Renal cortical epithelial cell (primary cell): ENCODE measurements at places on chromosomes 5 and 9.
A peak's percentile ranks its signal among the peaks of the same experiment; 100 is the strongest.

- DNase-seq = no peak
Measured at GRCh38 chr5:170333161-170333910, 35.8 kb upstream of the LCP2 start.

DNA sequence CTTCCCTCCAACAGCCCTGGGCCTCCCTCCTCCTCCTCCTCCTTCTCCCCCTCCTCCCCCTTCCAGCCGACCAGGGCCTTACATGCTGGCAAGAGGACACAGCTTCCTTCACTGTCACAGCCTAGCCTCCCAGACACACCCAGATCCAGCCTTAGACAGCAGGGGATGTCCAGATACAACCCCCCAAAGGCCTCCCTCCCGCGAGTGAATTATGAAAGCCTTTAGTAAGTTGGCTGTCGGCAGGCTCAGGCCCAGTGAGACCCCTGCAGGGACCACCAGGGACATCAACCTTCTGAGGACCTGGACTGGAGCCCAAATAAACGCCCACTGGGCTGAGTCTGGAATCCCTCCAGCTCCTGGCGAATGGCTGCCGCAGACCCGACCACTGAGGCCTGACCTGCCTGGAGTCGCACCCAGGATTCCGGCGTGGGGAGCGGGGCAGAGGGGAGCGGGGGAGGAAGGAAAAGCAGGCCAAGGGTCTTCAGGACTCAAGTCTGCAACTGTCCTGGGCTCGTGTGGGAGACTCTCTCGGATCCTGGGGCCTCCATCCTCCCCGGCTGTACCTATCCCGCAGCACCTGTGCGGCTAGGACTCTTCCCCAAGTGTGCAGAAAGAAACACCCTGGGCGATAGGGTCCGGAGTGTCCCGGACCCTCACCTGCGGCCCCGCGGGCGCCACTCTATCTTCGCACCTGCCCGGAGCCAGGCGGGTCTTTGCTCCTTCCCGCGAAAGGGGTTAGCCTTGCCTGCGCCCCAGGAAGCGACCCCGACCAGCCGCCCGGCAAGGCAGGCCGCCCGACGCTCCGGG lies 705 bp downstream of the SEPTIN8 start:
- no peak for DNase-seq

DNA sequence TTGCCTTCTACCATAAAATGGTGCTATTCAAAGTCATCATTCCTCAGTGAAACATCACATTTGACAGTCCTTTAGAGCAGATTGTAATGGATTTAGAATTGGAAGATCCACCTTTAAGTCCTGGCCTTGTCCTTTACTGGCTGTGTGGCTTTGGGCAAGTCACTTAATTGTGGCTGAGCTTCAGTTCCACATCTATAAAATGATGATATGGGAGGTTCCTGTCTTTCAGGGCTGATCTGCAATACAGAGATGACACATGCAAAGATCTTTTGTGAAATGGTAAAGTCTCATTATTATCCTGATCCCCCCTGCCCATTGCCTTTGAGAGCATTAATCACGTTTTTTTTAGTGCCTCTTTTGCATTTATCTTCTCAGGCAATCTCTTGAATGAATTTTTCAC lies 58.2 kb downstream of the ZFAND5 start:
- no peak for DNase-seq

DNA sequence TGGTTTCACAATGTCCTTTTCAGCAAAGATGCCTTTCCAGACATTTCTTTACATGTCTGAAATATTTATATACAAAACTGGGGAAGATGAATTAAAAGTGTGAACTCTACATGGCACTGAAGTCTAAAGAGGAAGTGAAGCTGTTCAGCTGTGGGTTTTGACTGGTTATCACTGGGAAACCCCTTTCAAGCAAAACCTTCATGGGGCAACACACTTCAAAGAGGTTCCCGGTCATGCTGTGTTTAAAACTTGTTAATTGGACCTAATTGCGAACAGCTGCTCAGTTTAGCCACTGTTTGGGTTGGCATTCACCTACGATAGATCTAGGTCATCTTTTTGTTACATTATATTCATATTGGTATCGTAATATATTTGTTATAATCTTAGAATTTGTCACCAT lies 20.0 kb upstream of the GDNF start:
- DNase-seq = no peak

DNA sequence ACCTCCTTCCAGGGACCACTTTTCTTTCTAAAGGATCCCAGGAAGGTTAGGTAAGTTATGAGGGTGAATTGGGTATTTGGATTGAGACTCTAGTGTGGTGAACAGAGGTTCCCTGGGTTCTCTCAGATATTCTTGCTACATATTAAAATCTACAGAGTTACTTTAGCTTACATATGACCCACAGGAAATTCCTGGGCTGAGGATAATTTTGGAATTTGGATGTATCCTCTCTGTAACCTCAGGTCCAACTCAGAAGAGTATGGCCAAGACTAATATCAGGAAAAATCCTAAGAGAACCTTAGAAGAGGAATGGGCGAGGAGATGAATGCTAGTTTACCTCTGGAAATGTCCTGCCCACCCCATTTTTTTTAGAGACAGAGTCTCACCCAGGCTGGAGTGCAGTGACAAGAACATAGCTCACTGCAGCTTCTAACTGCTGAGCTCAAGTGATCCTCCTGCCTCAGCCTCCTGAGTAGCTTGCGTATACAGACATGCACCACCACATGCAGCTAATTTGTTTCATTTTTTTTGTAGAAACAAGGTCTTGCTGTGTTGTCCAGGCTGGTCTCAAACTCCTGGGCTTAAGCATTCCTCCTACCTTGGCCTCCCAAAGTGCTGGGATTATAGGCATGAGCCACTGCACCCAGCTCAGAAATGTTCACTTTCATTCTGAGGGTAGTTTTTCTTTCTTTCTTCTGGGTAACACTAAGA lies 196.4 kb downstream of the ARHGEF28 start:
- no peak for DNase-seq

- no peak for DNase-seq
Measured at GRCh38 chr5:109649318-109649717, 40.4 kb upstream of the MAN2A1 start.

DNA sequence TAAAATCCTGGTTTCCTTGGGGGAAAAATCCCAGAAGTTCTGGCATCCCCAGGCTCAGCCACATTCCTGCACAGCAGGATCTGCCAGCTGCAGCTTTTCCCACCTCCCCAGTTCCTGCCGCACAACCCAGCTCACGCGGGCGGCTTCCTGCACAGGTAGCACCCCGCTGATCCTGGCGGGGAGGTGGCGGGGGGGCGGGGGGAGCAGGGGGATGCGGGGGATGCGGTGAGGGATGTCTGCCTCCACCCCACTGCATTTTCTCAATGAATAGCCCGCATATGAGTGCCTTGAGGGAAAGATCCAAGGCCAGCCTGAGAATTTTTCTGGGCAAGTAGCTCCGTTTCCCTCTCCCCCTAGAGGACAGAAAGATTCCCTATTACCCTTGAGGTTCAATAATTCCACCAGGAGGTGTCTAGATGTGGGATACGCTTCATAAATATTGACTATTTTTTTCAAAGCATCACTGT lies 21.1 kb downstream of the GFPT2 start:
- DNase-seq = no peak

DNA sequence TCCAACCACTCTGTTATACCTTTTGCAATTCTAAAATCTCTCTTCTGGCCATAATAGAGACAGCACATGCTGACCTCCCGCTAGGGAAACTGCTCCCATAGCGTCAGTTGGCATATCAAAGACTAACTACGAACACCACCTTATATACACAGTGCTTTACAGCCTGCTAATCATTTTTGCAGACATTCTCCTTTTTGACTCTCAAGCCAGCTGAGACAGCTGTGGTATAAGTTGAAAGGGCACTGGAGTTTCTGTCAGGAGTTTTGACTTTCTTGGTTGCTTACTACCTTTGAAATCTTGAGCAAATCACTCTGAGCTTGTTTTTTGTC lies 160.2 kb upstream of the TBCA start:
- DNase-seq = no peak

DNA sequence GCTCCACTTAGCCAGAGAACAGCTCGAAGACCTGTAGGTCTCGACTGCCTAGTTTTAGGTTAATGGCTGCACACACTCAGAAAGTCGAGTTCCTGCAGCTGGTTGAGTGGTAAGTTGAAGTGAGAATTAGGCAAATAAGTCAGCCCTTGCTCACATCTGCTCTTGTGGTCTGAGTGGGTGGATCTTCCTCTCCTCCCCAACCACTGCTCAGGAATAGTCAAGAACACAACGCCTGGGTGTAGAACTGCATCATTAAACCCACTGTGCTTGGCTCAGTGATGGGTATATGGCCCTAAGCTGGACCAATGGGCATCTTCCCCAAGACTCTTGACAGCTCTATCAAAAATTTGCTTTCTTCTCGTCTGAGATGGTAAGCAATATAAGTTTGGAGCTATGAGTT lies 20.9 kb upstream of the ADAM19 start:
- no peak for DNase-seq

GRCh38 chr5:126355940-126356339 lies 67.3 kb upstream of the GRAMD2B start:
- peak; percentile 36 for DNase-seq

GRCh38 chr9:72656021-72656420 lies 134.6 kb downstream of the TMC1 start:
- no peak for DNase-seq

- peak; percentile 59 for DNase-seq
Measured at GRCh38 chr5:77560677-77561263, 68.7 kb upstream of the WDR41 start.

GRCh38 chr9:93125331-93125894 lies 8.6 kb downstream of the NINJ1 start:
- no peak for DNase-seq
